ENCODE measurements at places on chromosomes 4 and X.

GRCh38 chrX:152937236-152937635, 39.4 kb downstream of the ZNF185 start:
- no peak for DNase-seq

DNA sequence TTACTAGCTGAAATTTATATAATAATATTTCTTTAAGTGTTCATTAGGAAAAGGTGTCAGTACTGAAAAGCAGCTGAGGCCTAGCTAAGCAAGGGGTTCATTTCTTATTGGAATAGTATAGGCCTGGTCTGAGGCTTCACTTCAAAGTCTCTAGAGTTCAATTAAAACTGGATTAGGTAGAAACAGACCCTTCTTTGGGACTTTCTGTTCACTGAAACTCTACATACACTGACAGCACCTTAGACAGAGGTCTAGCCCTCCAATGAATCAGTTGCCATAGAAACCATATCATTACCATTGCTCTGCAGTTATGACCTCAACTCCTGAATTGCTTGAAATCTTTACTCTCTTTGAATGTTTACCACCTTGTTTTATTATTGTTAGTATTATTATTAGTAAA, 86.4 kb upstream of the MAB21L2 start:
- DNase-seq, result no peak

- peak; percentile 37 for DNase-seq
Observed at GRCh38 chrX:19673375-19674040, 158.2 kb upstream of the MAP3K15 start.

DNA sequence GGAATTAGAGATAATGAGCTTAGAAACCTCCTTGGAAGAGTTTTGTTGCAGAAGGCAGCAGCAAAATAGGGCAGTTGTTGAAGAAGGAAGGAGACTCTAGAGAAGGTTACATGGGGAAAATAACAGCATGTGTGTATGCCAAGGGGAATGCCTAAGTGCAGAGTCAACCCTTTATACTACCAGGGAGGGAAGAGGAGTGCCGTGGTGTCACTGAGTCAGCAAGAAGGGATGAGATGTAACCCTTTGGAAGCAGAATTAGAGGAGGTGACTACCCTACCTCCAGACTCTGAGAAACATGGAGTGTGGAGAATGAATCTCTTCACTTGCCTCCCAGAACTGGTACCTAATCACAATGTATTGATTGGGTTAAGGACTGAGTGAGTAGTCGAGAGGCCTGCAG, 6.7 kb upstream of the GABRE start:
- no peak for DNase-seq

DNA sequence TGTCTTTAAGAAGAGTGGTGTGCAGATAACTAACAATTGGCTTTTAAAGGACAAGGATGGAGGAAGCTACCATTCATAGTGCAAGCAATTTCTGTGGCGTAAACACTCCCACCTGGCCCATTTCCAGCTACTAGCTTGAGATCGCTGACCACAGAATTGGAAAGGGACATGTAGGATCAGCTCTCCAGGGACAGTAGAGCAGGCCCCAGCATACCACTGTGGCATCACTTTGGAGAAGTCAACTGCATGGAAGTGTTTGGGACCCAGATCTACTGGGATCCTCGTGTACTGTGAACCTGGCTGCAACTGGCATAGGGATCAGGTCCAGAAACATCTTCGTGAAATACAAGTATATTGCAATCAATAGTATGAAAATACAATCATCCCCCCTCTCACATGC, 515.0 kb downstream of the INPP4B start:
- peak; percentile 3 for DNase-seq

DNA sequence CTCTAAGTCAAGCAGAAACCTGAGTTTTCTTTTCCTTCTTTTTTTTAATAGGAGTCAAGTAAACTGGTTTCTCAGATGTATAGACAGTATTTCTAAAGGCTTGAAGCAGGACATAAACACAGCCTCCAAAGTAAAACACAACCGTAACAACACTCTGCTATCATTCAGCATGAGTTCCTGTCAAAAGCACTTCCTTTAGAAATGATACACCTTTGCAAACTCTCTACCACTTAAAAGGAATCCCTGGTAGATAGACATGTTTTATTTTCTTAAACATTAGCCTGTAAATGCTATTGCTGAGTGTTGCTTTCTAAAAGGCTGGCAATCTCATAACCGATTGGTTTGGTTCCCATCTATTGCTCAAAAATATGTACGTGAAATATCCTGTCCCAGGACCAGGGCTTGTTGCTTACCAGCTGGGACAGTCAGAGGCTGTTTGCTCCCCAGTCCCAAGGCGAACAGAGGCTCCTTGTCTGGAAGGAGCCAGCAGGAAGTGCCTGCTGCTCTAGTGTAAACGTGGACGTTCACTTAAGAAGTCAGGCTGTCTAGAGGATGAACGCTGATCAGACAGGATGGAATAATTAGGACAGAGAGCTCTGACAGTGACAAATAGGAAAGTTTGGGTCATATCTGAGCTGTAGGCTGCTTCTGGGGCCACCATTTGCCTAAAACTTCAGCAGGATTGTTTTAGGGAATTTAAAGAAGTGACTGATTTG, 173.9 kb upstream of the KLF3 start:
- no peak for DNase-seq

DNA sequence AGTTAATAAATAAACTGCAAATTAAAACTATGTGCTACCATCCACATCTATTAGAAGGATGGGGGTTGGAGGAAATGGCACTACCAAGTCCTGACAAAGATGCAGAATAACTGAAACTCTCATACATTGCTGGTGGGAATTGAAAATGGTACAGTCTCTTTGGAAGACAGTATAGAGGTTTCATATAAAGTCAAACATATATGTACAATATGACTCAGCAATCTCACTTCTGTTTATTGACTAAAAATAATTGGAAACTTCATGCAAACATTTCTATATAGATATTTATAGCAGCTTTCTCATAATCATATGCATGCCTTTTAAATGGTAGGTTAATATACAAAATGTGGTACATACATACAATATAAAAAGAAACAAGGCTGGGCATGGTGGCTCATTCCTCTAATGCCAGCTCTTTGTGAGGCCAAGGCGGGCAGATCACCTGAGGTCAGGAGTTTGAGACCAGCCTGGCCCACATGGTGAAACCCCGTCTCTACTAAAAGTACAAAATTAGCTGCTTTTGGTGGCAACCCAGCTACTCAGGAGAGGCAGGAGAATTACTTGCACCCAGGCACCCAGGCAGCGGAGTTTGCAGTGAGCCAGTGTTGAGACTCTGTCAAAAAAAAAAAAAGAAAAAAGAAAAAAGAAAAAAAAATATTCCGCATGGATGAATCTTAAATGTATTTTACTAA, 225.0 kb upstream of the CXXC4 start:
- no peak for DNase-seq

DNA sequence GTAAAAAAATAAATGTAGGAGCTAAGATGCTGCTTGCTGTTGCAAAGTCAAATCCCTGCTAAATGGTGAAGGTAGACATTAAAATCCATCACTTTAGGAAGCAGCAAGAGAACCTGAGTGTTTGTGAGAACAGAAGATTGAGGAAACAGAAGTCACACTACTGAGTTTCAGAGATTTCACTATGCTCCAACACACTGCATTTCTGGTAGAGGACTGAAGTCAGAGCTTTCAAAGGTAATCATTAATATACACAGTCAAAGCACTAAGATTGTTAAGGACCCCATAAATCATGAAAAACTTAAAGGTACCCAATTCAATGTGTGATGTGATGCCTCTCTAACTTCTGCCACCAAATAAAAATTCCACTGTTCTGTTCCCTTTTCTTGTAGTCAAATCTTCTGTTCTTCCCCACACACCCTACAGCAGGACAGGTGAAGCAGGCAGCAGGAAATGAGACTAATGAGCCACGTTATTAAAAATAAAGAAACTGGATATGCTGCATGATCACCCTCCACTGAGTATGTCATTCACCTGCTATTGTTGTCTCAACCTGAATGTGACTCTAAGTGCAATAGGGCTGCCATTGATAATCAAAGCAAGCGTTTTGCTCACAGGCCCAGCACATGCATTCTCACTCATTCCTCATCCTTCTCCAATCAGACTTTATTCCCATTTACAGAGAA, 28.9 kb upstream of the APELA start:
- DNase-seq, result peak; percentile 4

DNA sequence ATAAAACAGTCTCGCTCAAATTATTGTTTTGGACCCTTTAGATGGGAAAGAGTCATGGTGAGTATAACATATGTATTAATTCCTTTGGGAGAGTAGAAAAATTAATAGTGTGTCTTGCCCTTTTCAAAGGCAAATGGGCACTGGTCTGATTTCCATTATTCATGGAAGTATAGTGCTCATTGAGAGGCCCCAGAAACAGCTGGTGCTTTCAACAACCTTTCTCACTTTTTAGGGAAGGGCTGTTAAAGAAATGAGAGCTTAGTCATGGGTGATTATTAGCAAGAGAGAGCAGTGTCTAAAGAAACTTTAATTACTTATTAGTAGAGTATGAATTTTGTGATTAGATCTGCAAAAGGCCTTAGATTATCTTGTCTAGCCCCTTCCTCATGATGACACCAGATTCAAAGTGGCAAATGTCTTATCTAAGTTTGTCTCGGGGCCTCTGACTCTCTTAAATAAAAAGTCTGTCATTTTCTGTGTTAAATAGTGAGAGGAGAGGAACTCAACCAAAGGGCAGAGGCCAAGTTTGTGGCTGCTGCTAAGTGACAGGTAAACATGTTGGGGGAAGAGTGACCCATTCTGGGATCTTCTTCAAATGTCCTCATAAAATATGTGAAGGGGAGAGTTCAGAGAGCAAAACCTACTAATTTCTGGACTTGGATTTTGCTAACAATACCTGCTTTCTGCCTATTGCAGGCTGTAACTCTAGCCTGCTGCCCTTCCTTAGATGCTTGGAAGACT, 110.6 kb downstream of the REPS2 start:
- no peak for DNase-seq

- DNase-seq, result no peak
Observed at GRCh38 chrX:9807355-9808182, 21.3 kb downstream of the SHROOM2 start.

GRCh38 chrX:48890934-48891401, 6.6 kb downstream of the TIMM17B start:
- DNase-seq, result peak; percentile 58

Measured in DMS53 (cell line).